Urinary bladder (tissue), 4 donors: ENCODE measurements at places on chromosomes 2 and 18. TPM values are rescaled to one million over a fixed set of nuclear protein-coding genes. Genes with fewer than 3 reads are reported as not detected.

SP9 gene
- not detected for total RNA-seq

TACR1 gene
- 1.9 TPM for total RNA-seq

TFPI gene
- 177 TPM for total RNA-seq

KIAA2012 gene
- total RNA-seq = 0.16 TPM

SOX11 gene
- 9.8 TPM for total RNA-seq

GRCh38 chr2:156852210-156852609, 405.3 kb upstream of the GALNT5 start:
- DNase-seq = no peak

DNA sequence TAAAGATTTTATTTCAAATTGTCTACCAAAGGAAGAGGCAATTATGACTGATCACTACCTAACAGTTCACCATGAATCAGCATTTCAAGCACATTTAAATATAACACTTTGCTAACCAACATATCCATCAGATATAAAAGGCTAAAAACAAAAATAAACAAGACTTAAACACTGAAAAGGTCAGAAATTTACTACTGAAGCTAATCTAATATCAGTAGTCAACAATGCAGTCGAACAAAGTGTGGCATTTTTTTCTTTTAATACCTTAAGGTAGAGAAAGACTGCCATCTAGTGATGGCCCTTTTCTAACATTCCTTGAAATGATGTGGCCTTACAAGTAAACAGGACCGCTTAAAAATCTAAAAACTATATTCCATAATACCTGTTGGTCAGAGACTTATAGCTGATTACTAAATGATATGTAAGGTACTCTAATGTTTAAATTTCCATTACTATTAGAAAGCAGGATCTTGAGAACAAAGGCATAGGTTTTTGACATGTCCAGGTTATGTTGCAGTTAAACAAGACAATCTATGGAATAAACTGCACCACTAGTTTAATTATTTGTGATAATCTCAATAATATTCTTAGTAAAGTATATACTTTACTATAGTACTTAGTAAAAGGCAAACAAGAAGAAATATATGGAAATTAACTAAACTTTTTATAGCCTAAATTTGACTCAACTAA, 80.0 kb downstream of the EXOC6B start:
- peak; percentile 33 for DNase-seq

GRCh38 chr2:113716291-113716690, 40.2 kb downstream of the SLC35F5 start:
- no peak for DNase-seq

DNA sequence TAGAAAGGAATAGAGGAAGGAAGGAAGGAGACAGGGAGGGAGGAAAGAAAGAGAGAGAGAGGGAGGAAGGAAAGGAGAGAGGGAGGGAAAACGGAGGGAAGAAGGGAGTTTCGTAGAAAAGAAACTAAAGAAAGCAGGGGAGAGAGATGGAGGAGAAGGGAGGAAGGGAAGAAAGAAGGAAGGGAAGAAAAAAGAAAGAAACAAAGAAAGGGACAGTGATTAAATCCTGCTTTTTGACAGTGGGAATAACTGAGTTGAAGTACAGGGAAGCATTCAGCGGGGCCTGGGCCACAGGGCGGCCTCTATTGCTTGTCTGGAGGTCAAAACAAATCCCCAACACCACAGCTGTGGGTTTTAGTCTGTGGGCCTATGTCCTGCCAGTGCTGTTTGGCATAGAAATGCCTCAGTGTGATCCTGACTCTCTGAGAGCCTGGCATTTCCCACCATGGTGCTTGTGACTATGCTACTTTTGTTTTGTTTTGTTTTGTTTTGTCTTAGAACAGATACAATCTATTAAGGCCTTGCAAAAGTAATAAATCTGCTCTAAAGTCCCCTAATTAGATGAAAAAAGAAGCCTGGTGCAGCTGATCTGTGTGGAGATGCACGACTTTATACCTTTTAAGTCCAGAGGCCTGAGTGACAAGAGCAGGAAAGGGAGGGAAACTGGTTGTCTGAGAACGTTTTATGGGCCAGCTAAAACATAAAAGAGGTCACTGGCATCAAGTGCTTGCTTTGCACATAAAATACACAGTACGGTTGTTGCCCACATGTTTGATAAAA, 40.0 kb downstream of the IL1RL2 start:
- peak; percentile 21 for DNase-seq

DNA sequence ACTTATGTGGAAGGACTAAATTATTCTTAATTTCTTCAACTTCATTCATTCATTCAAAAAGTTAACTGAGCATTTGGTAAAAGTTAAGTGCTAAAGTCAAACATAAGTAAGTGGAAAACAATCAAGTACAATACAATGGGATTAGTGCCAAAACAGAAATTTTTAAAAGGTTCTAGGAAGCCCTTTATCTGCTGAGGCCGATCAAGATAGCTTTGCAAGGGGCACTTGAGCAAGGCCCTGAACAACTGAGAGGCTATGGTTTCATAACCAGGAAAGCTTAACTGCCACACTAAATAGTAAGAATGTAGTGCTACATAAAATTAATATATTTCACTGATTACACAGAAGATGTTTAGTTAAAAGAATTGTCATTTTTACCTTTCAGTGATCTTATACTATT, 76.5 kb downstream of the NOL10 start:
- DNase-seq = no peak
